Tibial nerve (tissue), 4 donors: ENCODE measurements at places on chromosomes 1 and 21. TPM values are rescaled to one million over a fixed set of nuclear protein-coding genes. Genes with fewer than 3 reads are reported as not detected.

Gene IL19
- not detected for total RNA-seq

Gene WNT3A
- not detected for total RNA-seq

Gene DDR2
- 112 TPM for total RNA-seq

Gene CYP4Z1
- 10.0 TPM for total RNA-seq

Gene PDC
- total RNA-seq, result not detected

- no peak for DNase-seq
Measured at GRCh38 chr1:177799746-177800145, 170.1 kb downstream of the SEC16B start.

- no peak for DNase-seq
Measured at GRCh38 chr1:14704846-14705245, 106.4 kb downstream of the KAZN start.

DNA sequence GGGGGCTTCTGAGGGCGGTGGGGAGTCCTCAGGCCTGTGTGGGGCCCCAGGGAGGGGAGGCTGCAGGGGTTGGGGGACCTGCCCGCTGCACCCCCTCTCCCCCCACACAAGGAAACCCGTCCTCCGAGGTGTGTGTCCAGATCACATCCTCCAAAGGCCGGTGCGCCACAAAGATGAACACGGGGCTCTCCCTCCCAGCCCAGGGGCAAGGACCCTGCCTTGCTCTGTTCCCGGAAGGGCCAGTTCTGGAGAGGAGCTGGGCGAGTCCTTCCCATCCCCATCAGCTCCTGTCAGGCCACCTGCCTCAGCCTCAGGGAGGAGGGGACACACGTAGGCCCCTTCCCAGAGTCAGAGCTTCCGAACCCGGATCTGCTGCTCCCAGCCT, 2.5 kb upstream of the TTLL10 start:
- no peak for DNase-seq
